ENCODE measurements at places on chromosomes 4 and X.

GRCh38 chr4:41257257-41257901 is 651 bp downstream of the UCHL1 start:
- no peak for DNase-seq

DNA sequence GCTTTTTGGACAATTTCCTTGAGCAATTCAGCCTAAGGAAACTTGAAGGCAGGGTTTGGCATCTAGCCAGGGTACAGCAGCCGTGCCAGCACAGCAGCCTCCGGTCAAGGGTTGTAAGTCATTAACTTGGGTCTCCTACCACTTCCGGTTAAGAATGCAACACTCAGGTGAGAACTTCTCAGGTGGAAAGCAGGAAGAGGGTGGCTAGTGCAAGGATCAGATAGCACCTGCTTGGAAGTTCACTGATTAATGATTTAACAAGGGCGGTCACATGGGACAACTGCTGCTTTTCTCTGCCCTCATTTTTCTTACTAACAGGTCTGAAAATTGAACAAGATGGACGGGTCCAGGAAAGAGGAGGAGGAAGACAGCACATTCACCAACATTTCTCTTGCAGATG is 30.1 kb upstream of the SCOC start:
- no peak for DNase-seq

DNA sequence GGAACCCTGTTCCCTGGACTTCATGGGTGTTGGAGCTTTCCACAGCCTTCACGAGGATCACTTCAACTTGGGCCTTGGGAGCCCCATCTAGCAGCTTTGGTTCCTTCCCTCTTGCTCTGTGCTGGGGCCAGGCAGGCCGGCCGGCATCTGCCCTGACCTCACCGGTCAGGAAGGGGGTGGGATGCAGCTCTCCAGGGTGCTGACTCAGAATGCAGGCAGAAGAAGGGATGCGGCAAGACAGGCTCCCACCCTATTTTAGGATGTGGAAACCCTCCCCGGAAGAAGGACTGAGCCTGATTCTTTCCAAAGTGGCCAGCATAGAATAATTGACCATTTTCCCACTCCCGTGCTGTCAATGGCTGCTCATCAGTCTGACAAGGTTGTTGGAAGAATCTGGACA is 47.1 kb downstream of the FHDC1 start:
- no peak for DNase-seq

GRCh38 chr4:184283659-184284335 is 66.1 kb upstream of the ENPP6 start:
- no peak for DNase-seq

- DNase-seq: no peak
Observed at GRCh38 chr4:47075262-47075661, 43.9 kb downstream of the GABRB1 start.

- no peak for DNase-seq
Observed at GRCh38 chr4:89653012-89653411, 183.9 kb downstream of the SNCA start.

DNA sequence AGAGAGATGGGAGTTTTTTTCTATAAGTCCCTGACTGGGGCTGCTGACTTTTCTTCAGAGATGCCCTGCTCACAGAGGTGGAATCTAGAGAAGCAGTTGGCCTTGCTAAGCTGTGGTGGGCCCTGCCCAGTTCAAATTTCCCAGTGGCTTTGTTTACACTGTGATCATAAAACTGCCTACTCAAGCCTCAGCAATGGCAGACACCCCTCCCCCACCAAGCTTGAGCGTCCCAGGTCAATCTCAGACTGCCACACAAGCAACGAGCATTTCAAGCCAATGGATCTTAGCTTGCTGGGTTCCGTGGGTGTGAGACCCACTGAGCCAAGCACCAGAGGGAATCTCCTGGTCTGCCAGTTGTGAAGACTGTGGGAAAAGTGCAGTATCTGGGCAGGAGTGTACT is 199.8 kb upstream of the WDFY3 start:
- no peak for DNase-seq

DNA sequence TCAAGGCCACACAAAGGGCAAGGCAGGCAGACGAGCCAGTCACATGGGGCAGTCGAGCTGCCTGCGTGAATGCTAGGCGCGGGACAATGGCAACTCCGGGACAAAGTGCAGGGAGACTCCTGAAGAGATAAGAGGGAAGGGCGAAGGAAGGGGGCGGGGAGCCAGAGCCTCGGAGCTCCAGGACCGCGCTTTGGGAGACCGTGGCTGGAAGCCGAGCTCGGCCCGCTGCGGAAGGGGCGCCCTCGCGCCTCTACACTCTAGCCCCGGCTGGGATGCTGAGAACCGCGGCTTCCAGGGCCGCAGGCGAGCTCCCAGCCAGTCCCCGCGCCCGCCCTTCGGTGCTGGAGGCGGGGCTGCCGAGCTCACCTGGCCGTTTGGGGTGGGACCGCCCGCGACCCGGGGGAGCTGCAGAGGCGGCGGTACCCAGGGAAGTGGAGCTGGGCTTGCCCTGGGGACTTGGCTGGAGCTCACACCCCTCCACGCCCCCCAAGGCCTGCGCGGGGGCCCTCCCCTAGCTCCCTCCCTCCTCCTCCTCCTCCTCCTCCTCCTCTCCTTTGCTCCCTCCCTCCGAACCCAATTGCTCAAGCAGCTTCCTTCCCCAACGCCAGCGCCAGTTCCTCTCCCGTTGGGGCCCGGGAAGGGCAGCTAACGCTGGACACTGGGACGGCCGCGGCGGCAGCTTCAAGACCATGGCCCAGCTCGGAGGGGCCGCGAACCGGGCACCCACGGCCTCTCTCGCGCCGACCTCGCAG is at the start of gene SOWAHD:
TSS of gene SOWAHD (plus strand) at position 610 of the 752 bp plus-strand sequence. CDS start at position 690, 80 bp downstream.
- DNase-seq: no peak

- no peak for DNase-seq
Observed at GRCh38 chr4:54954656-54955388, 170.6 kb downstream of the KDR start.

DNA sequence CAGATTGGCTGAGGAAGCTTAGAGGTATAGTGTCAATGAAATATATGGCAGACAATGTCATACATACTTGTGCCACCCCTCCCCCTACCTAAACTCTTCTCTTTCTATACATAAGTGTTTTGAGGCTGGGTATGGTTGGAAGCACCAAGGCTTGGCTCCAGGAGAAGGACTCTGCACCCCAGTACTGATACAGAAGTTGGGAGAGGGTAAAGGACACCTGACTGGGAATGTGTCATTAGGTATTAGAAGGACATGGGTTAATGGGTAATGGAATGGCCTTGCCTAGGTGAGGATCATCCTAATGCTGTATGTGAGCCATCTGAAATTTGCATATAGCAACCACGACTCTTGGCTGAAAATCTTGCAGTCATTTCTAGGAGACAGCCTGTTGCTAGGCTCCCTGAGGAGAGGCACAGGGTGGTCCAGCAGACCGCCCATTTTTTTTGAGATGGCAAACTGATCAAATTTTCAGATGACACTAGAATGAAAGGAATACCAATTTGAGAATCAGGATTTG is 26.8 kb upstream of the AP1S2 start:
- DNase-seq: no peak

DNA sequence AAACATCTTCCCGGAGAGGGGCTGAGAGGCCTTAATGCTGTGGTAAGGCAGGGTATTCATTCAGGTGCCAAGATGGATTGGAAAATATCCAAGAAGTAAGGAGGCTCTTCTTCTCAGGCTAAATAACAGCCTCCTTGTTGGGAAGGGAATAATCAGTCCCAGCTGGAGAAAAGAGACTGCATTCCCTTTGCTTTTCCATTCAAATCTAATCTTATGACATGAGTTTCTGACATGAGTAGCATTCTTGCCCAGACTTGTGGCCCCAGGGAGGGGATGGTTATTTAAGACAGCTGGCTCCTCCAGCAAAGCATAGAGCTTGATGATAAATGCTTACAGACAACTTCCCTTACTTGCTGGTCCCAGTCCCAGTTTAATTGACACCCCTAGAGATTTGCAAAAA is 98.3 kb downstream of the DCLK2 start:
- no peak for DNase-seq

- no peak for DNase-seq
Observed at GRCh38 chr4:152045807-152046571, 285.2 kb upstream of the GATB start.

Measured in stimulated activated CD8-positive, alpha-beta memory T cell treated with anti-CD3 and anti-CD28 coated beads, Interleukin-4, amount 100 ng/mL, for 1 hour (primary cell).